ENCODE measurements at places on chromosomes 11 and 22.

- DNase-seq, result no peak
These were observed 564.4 kb upstream of the LUZP2 start for GRCh38 chr11:23932485-23932898.

DNA sequence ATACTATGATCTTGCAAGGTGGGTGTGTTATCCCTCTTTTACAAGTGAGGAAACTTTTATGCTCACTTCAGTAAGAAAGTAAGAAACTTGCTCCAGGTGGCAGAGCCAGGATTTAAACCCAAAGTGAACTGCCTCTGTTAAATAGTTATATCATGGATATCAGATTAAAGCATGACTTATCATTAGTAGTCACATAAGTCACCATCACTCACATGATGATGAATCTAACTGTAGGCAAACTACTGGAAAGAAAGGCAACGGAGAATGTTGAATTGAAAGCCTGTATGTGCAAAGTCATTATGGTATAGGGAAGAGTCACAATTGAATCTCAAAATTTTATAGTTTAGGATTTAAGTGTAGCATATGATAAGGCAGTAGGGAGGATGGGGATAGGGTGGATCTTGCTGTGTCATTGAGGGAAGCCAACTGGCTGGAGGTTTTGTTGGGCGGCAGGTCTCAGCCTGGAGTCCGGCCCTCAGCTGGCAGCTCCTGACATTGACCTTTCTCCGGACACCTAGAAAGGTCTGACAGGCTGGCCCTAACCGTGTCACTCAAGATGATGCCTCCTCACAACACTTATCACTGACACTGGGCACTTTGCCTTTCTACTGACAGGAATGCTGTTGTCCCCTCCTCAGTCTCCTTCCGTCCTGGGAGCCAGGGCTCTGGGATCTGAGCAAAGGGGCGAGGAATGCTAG is 98.3 kb downstream of the EMSY start:
- DNase-seq, result no peak

GRCh38 chr11:68153742-68154141 is 32.6 kb upstream of the CHKA start:
- DNase-seq, result no peak

- DNase-seq, result no peak
These were observed 4.2 kb upstream of the OSM start for GRCh38 chr22:30270832-30271231.

GRCh38 chr11:65858681-65859087 is 704 bp upstream of the CFL1 start:
- DNase-seq, result no peak

DNA sequence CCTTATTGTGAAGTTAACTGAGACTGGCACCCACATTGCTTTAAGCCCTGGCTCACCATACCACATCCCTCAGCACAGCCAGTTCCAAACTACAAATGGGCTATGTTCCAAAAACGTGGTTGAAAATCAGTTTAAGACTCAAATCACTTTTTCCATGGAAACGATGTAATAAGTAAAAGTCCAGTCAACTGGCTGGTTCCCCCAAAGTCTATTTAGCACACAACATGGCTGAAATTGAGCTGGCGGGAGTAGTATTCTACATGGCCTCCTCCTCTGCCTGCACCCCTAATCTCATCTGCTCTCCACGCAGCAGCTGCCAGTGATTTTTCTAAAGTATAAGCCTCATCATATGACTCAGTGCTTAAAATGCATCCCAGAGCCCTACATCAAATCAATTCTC is 40.9 kb upstream of the BIRC3 start:
- no peak for DNase-seq

- DNase-seq, result no peak
These were observed 6.8 kb downstream of the ABTB2 start for GRCh38 chr11:34351051-34351450.

DNA sequence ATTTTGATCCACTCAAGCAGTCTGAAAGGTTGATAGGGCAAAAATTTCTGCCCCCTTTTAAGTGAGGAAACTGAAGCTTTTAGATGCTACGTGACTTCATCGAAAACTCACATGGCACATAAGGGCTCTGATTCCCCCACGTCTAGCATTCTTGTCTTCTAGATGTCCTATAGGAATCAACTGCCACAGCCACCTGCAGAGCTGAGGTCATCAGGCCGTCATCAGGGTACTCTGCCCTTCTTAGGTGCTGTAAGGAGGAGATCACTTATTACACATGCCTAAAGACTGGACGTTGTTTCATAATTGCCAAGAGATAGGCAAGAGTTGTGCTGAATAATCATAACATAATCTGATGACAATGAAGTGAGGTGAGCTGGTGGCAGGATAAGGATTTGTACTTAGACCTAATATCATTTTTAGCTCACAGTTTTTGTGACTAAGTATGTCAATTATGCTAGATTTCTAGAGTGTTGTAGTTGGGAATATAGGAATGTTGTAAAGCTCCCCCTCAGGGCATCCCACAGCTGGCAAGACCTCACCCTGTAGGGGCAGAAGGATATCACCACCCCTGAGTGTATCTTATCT is 349.4 kb downstream of the METTL15 start:
- no peak for DNase-seq

DNA sequence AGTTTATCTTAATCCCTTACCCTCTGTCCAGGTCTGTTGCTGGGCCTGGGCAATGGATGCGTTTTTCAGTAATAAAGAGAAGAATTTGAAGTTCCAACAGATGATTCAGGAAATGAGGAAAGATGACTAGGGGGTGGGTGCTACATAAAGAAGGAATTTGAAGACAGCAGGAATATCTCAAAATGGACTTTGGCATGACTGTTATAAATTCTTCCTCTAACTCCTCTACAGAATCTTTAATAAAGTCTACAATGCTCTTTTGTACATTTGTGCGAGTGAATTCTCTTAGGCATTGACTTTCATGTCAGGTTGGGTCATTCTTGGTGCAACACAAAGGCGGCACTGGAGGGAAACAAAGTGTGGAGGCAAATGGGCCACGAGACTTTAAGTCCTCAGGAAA is 35.1 kb upstream of the PRSS23 start:
- peak; percentile 51 for DNase-seq

DNA sequence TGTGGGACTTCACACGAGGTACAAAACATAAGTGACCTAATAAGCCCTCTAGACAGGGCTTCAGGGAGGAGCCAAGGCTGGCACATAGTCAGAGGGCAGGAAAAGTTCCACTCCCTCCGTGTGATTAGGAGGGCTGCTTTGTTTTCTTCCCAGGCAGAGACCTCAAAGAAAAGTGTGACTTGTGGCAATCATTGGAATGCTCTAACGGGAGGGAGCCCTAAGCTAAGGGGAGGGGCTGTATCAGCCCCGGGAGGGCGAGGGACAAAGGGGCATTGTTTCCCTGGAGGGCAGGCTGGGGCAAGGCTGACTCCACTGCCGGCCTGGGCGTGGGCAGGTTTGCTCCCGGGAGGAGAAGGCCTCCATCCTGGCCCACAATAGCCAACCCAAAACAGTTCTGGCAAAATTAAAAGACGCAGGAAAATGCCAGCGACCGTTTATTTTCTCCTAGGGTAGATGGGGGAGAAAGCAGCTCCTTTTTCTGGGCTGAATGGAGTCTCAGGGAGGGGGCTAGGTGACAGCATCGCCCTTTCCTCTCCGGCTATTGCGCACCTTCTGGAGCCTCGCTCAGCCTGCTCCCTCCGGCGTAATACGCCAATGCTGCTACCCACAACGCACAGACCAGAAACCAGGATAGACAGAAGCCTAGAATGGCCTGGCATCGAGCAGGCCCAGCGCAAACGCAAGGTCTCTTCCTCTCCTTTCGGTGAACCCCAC is 60.2 kb downstream of the ENDOD1 start:
- DNase-seq, result peak; percentile 95

DNA sequence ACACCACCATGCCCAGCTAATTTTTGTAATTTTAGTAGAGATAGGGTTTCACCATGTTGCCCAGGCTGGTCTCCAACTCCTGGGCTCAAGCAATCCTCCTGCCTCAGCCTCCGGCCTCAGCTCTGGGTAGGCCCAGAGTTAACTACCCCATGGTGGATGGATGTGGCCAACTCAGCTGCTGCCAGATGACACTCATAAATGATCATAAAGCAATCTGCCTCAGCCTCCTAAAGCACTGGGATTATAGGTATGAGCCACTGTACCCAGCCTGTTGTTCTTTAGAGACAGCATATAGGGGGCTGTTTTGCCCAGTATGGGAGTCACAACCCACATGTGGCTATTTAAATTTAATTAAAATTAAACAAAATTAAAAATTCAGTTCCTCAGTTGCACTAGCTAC is 54.3 kb downstream of the LARGE1 start:
- DNase-seq, result no peak

DNA sequence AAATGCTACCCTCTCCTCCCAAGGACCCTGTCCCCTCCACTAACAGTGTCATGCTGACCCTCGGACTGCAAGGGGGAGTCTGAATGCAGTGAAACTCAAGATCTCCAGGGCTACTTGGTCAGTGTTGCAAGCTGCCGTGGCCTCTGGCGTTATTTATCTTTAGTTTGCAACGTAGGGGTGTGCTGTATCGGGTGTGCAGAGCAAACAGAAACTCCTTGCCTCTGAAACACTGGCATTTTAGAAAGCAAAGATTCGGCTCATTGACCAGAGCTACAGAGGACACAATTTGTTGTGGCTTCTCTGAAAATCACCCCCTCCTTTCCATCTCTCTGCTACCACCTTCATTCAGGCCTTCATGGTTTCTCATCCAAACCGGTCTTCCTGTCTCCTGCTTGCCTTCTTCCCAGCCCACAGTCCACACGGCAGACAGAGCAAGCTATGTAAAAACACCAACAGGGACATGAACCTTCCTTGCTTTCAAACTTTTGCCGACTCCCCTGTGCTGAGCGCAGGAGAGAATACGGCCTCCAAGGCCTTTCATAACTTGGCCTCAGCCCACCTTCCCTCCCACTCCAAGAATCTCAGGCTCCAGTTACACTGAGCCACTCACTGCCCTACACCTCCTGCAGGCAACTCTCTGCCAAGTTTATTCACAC is 14.9 kb downstream of the FZD4 start:
- DNase-seq, result no peak

- no peak for DNase-seq
These were observed 1089.3 kb downstream of the BRD1 start for GRCh38 chr22:48738204-48738980.

GRCh38 chr11:46180736-46181135 is 59.5 kb upstream of the PHF21A start:
- no peak for DNase-seq

Measured in COLO829 (cell line).